ENCODE measurements at places on chromosomes 6 and 20.
A peak's percentile ranks its signal among the peaks of the same experiment; 100 is the strongest.

GRCh38 chr6:38234934-38235682, 404.6 kb downstream of the BTBD9 start:
- DNase-seq = no peak

DNA sequence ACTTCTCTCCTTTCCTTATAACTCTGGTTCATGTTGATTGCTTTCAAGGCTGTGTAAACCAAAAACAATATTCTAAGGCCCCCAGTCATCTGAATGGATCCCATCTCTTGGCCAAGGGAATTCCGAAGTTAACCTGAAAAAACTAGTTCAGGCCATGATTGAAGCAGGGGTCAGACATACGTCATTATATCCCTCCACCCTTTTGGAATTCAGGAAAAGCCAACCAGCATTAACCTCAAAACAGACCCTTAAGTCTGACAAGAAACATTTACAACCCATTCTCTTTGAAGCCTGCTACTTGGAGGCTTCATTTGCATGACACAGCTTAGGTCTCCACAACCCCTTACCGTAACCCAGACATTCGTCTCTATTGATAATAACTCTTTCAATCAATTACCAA, 39.7 kb downstream of the SLC26A8 start:
- DNase-seq = no peak

GRCh38 chr6:167850782-167851181, 24.1 kb downstream of the AFDN start:
- no peak for DNase-seq

GRCh38 chr20:31497838-31498540, 16.3 kb upstream of the HM13 start:
- no peak for DNase-seq

DNA sequence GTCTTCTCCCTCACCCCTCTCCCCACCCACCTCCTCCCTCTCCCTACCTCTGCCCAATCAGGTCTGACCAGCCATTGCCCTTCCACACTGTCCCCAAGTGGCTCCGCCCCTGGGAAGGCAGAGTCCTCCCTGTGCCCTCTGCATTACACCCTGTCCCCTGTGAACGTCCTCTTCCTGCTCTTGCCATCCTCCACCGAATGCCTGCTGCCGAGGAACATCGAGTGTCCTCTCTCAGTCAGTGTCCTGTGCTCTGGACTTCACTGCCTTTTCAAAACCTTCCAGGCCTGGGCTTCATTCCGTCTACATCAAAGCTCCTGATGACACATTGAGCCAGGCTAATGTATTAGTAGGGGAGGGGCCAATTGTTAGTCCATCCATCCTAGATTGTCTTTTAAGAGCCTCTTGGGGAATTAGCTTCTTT, 3.3 kb upstream of the PACSIN1 start:
- peak; percentile 73 for DNase-seq
